A549 treated with Mapracorat at 1 μM for 4 hours (cell line): ENCODE measurements at places on chromosomes 4 and X. TPM values are rescaled to one million over a fixed set of nuclear protein-coding genes. Genes with fewer than 3 reads are reported as not detected.

POU3F4 gene
- not detected in 5 replicates for total RNA-seq

S100P gene
- total RNA-seq: 54.2 to 116 TPM (median 104 TPM) in 5 replicates

CXorf66 gene
- total RNA-seq: not detected in 5 replicates

HPGD gene
- 67.5 to 80.4 TPM (median 78.1 TPM) in 5 replicates for total RNA-seq

MGST2 gene
- 49.6 to 53.6 TPM (median 51.3 TPM) in 5 replicates for total RNA-seq

MEPE gene
- not detected in 5 replicates for total RNA-seq

WDR19 gene
- total RNA-seq: 7.2 to 9.2 TPM (median 8.8 TPM) in 5 replicates

F9 gene
- not detected in 5 replicates for total RNA-seq

CXCL11 gene
- 0.13 to 0.19 TPM in 2 of 5 replicates, not detected in the others for total RNA-seq

TDO2 gene
- 0.46 to 1.1 TPM (median 0.66 TPM) in 5 replicates for total RNA-seq

PAGE5 gene
- total RNA-seq: not detected in 5 replicates

FHIP1A gene
- 0.07 to 0.84 TPM (median 0.13 TPM) in 5 replicates for total RNA-seq

VCX3A gene
- not detected in 5 replicates for total RNA-seq

ACOX3 gene
- 6.6 to 10.8 TPM (median 9.7 TPM) in 5 replicates for total RNA-seq

IL2RG gene
- 0.11 to 0.30 TPM (median 0.23 TPM) in 4 of 5 replicates, not detected in the other for total RNA-seq

SSX2B gene
- not detected in 5 replicates for total RNA-seq

TMEM150C gene
- 0.53 to 1.4 TPM (median 1.0 TPM) in 5 replicates for total RNA-seq

CBLL2 gene
- not detected in 5 replicates for total RNA-seq

UGT2A1 gene
- total RNA-seq: not detected in 5 replicates

FAM114A1 gene
- total RNA-seq: 20.2 to 37.2 TPM (median 32.4 TPM) in 5 replicates

ETDA gene
- not detected in 5 replicates for total RNA-seq

FGF13 gene
- total RNA-seq: 0.13 TPM in 1 of 5 replicates, not detected in the others

SLC34A2 gene
- 0.02 to 0.06 TPM in 2 of 5 replicates, not detected in the others for total RNA-seq

C4orf50 gene
- not detected in 5 replicates for total RNA-seq
